ENCODE measurements at places on chromosomes 1 and 21.

DNA sequence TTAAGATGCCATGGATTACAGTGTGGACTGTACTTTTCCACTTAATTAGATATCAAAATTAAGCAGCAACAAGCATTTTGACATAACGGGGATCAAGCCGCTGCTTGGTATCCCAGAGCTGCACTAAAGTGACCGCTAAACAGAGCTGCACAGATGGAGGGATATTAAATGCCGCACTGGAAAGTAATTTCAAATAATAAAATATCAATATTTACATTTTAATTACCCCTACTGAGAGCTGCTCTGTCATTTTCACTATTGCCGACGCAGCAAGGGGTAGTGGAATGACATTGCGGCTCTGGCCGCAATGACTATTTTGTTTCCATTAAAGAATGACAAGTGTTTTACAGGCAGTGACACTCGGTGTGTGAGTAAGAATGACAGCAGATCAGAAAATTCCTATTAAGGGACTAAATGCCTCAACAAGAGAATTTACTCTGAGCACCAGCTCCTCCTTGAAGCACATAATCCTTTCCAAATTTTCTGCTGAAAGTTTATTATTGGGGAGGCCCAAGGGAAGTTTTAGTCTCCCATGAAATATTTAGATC lies 109.1 kb upstream of the USH2A start:
- no peak for DNase-seq

DNA sequence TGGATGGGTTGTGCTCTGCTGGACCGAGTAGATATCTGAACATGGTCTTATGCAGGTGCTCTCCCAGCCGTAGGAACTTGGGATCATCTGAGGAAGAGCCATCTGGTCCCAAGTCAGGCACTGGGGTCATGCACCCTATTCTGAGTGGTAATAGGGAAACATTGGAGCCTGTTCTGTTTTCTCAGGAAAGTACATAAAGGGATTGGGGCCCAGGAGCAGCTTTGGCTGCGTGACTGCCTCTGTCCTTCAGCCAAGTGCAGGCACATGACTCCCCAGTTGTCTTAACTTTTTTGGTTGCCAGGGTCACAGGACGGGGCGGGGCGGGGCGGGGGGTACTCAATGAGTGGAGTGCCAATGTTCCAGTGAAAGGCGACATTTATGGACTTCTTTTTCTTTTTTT lies 11.5 kb downstream of the PFKFB2 start:
- no peak for DNase-seq

- peak; percentile 73 for DNase-seq
Measured at GRCh38 chr1:225474986-225475820, 47.4 kb upstream of the LBR start.

GRCh38 chr1:17542645-17543044 lies 3.1 kb downstream of the ARHGEF10L start:
- no peak for DNase-seq

DNA sequence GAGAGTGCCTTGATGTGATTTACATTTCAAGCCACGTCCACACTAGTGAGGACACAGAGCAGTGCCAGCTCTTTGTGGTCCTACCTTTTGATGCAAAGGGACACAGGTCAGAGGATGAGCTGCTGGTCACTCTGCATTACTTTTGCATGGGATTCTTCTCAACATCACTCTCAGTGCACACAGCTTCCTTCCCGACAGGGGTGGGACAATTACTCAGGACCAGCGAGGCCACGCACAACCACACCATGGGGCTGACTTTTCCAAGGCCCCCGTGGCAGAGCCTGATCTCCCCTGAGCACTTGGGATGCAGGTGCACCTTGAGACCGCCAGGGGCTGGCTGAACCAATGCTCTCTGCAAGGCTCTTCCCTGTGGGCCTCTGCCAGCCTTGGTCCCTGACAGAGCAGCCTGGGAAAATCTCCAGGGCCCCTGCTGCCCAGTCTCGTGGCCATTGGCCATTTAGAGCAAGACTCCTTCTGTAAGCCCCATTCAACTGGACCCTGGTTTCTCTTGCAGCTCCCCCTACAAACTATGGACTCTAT lies 13.2 kb upstream of the PRAMEF12 start:
- no peak for DNase-seq

- DNase-seq: no peak
Measured at GRCh38 chr1:33895396-33895795, 31.5 kb downstream of the HMGB4 start.

GRCh38 chr1:58839846-58840835 lies 56.3 kb upstream of the JUN start:
- peak; percentile 20 for DNase-seq

DNA sequence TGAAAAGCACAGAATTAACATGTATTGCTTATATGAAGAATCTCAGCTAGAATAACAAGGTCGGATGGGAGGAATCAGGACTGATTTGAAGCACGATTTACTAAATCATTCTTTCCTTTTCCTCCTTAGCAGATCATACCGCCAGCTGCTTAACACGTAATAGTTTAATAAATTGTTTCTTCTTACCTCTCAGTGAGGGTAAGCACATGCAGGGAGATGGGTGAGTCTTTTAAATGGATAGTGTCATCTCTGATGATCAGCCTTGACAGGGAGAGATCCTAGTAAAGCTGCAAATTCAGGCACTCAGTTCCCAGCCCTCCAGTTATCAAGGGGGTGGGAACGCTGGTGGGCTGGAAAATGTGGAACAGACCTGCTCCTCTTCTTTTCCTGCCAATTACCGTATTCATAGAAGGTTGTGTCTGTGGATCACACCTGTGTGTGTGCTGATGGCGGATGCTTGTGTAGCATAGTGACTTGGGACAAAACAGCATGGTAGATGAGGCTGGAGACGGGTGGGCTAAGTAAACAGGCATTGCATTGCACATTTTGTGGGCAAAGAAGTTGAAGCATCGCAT lies 30.7 kb downstream of the NTPCR start:
- DNase-seq: no peak

GRCh38 chr1:231216498-231216897 lies 24.5 kb upstream of the GNPAT start:
- no peak for DNase-seq

- peak; percentile 58 for DNase-seq
Measured at GRCh38 chr1:248858096-248858890, 592 bp downstream of the ZNF692 start.
